GM10248 (cell line): ENCODE measurements at places on chromosomes 7 and 10.

DNA sequence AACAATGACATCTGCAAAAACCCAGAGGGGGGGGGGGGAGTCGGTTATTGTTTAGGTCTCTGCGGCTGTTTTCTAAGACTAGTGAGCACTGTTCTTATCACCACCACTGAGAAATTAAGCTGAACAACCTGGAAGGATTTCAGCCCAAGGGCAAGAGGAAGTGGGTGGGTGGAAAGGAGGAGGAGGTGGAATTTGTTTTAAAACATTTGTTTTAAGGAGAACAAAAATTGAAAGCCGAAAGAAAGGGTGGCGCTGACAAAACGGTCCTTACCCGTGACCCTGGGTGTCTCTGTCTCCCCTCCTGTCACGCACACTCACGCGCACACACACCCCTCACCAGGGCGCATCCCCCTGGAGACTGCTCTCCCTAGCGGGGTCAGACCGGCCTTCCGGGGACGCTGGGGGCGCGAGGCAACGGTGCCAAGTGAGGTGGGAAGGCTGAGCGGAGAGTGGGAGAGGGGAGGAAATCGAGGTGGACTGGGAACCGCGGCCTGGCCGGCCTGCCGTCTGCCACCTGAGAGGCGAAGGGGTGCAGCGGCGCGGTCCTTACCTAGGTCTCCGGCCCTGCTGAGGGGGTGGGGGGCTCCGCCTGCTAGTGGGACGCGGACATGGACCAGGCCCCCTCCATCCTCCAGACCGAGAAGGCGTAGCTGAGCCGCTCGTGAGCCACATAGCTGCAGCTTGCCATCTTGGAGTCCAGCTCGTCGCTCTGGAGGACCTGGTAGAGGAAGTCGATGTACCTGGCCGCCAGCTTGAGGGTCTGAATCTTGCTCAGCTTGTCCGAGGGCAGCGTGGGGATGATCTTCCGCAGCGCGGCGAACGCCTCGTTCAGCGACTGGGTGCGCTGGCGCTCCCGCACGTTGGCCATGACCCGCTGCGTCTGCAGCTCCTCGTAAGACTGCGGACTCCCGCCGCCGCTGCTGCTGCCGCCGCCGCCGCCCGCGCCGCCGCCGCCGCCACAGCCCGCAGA is 1.0 kb downstream of the TWIST1 start:
- DNase-seq, result peak; percentile 37

DNA sequence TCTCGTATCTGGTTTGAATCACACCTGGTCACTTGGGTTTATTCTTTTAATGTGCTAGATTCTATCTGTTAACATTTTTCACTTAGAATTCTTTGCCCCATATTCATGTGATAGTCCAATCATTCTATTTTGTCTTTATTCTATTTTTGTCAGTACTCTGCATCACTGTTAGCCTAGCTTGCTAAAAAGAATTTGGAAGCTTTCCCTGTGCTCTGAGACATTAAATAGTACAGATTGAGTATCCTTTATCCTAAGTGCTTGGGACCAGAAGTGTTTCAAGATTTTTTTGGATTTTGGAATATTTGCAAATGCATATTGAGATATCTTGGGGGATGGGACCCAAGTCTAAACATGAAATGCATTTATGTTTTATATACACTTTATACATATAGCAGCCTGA is 51.0 kb downstream of the RALA start:
- no peak for DNase-seq

GRCh38 chr10:102644646-102645387 is 538 bp downstream of the TRIM8 start:
- peak; percentile 51 for DNase-seq

DNA sequence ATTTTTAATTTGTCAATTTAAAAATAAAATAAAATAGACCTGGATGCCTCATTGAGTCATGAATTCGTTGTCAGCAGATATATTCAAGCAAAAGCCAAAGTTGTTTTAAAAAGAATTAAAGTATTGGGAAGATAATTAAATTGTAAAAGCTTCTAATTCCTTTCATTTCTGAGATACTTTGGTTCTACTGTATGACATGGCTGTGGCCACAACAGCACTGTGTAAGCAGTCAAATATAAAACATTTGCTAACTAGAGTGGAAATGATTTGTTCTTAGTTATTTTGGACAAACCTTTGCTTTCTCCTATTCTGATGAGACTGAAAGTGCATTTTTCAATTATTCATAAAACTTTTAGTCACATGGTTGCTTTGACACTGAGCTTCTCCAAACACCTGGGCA is 143.6 kb upstream of the FAM13C start:
- no peak for DNase-seq

- no peak for DNase-seq
These were observed 393.6 kb upstream of the CELF2 start for GRCh38 chr10:10623958-10624566.

GRCh38 chr7:24781106-24781505 is 23.8 kb upstream of the GSDME start:
- no peak for DNase-seq

- no peak for DNase-seq
These were observed 26.0 kb upstream of the TMEM140 start for GRCh38 chr7:135121868-135122267.

GRCh38 chr7:70838292-70838907 is 293.5 kb upstream of the GALNT17 start:
- no peak for DNase-seq

DNA sequence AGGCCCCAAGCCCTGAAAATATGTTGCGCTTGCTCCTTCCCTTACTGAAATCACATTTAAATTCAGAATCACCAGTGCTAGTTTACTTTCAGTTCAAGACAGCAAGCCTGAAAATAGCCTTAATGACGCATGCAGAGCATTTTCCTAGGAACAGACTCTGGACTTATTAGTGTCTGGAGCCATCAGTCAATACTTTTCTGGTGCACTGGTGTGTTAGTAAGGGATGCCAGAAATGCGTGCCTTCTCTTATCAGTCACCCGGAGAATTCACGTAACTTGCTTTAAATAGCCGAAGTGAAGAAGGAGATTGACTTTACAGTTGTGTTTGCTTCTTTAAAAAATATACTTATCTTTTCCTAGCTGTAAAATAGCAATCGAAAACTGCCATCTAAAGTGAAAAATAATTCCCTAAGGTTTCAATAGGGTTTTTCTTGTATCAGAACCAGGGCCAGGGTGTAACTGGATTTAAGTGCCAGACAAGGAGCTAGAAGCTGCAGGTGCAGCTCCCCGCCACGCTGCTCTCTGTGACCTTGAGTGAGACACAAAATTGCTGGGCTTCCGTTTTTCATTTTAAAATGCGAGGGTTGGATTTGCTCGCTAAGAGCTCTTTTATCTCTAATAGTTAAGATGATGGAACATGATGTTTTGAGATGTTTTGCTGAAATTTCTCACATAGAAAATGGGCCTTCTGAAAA is 177.8 kb downstream of the NSUN6 start:
- DNase-seq, result no peak

GRCh38 chr7:145030754-145031153 is 194.9 kb upstream of the TPK1 start:
- no peak for DNase-seq

DNA sequence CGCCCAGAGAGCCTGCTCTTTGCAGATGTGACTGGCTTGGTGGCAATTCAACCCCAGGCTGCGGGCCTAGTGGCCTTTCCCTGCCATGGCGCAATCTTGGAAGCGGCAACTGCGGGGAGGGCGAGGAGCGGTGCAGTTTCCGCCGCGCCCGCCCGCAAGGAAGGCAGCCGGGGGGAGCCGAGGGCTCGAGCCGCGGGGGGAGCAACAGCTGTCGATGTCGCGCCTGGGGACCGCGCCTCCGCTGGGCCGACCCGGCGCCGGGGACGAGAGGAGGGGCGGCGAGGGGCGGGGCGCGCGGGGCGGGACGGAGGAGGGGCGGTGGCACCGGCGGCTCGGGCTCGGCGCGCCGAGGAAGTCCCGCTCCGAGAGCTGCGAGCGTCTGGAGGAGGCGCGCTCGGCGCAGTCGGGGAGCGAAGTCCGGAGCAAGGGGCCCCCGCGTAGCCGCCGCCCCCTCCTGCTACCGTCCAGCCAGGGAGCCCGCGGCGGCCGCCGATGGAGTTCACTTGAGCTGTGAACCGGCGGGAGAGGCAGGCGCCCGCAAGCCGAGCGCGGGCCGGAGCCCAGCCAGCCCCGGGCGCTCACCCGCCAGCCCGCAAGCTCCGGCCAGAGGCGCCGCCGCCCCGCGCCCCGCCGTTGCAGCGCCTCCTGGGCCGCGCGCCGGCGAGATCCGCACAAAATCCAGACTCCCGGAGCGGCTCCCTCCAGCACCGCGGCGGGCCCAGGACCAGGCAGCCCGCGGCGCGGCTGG is 438.1 kb upstream of the GALNT17 start:
- DNase-seq, result peak; percentile 75

- peak; percentile 67 for DNase-seq
These were observed 9.3 kb upstream of the TMEM270 start for GRCh38 chr7:73851410-73852338.

- no peak for DNase-seq
These were observed 14.2 kb downstream of the KPNA7 start for GRCh38 chr7:99193527-99194220.

GRCh38 chr7:77383333-77383740 is 32.8 kb downstream of the GSAP start:
- DNase-seq, result no peak

- no peak for DNase-seq
These were observed 27.3 kb downstream of the MDFIC start for GRCh38 chr7:114949231-114949630.

DNA sequence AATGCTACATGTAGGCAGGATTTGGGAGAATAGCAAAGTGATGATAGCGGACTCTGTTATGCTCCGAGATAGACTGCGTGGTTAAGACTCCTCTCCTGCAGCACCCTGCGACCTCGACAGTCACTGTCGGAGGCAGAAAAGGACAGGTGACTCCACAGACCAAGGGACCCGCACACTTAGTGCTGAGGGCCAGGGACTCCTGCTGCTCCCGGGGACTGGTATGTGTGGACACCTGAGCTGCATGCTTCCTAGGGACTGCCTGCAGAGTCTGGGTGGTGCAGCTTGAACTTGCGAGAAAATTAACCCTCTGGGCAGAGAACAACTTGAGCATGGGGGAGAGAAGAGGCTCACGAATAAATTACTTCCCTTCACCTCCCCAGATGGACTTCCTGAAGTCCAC is 407.1 kb upstream of the PFKP start:
- DNase-seq, result no peak

GRCh38 chr10:7189909-7190308 is 220.9 kb downstream of the SFMBT2 start:
- DNase-seq, result no peak

- DNase-seq, result no peak
These were observed 564.3 kb upstream of the SORCS1 start for GRCh38 chr10:107728807-107729206.

GRCh38 chr7:101321491-101322401 is at the start of gene IFT22:
IFT22 (minus strand) TSS chr7:101321812; CDS start chr7:101321709, 103 bp downstream.
- peak; percentile 97 for DNase-seq

- DNase-seq, result no peak
These were observed 580.1 kb upstream of the AUTS2 start for GRCh38 chr7:69018200-69018599.

- DNase-seq, result no peak
These were observed 160.0 kb upstream of the INSYN2A start for GRCh38 chr10:127356360-127356759.

DNA sequence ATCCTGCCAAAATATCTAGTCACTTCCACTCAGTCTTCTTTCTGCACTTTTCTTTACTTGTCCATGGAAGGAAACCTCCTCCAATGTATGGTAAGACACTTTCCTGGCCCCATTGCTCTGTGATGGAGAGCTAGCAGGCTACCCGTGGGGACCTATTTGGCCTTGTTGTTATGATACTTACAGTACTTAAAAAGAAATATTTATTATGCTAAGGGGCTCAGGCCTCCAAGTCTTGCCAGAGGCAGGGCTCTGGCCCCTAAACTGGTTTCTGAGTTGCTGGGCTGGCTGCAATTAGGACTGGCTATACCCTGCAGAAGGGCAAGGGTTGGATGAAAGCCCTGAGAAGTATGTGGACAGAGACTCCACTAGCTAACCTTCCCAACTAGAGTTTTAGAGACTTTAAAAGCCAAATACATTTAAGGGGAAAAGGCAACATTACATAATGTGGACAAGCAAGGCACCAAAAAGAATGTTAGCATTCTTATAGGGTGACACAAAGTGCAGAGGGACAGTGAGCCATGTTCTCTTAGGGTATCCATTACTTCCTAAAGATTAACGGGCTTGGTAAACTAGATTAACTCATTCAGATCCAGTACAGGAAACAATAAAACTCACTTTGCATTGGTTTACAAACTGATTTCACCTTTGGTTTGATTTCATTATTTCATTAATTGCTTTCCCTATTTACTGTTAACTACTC is 84.9 kb upstream of the INHBA start:
- DNase-seq, result no peak

GRCh38 chr7:27377988-27378387 is 135.4 kb downstream of the EVX1 start:
- no peak for DNase-seq

DNA sequence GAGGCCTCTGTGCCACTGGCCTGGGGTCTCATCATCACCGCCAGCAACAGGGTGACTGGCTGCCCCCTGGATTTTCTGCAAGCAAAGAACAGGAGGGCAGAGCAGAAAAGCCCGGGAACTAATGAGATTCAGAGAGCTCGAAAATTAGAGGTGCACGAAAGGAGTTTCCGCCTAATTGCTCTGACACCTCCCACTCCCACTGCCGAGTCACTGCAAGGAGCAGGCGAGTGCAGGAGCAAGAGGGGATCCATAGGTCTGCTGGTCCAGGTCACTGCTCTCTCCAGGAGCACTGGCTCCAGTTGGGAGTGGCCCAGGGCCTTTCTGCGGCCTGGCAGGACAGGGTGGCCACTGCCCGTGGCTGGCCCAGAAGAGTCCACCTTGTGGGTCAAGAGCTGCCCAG is 276.2 kb downstream of the KCNMA1 start:
- no peak for DNase-seq

DNA sequence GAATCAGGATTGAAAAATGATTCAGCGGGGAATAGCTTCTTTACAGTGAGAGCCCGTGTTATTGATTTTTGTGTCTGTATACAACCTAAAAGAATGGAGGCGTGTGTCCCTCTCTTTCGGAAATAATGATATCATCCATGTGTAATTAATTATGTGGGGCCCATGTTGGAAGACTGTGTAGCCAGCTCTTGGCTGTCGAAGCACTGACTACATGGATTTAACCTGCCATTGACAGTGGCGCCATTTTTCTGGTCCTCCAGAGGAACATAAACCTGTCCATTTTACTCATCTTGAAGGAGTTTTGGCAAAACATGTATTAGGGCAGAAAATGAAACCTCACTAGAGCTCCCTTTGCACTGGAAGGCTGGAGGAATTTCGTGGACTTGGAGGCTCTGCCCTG is 119.6 kb downstream of the ITIH5 start:
- no peak for DNase-seq
